ENCODE measurements at places on chromosomes 16 and 17. TPM values are rescaled to one million over a fixed set of nuclear protein-coding genes. Genes with fewer than 3 reads are reported as not detected.

DNA sequence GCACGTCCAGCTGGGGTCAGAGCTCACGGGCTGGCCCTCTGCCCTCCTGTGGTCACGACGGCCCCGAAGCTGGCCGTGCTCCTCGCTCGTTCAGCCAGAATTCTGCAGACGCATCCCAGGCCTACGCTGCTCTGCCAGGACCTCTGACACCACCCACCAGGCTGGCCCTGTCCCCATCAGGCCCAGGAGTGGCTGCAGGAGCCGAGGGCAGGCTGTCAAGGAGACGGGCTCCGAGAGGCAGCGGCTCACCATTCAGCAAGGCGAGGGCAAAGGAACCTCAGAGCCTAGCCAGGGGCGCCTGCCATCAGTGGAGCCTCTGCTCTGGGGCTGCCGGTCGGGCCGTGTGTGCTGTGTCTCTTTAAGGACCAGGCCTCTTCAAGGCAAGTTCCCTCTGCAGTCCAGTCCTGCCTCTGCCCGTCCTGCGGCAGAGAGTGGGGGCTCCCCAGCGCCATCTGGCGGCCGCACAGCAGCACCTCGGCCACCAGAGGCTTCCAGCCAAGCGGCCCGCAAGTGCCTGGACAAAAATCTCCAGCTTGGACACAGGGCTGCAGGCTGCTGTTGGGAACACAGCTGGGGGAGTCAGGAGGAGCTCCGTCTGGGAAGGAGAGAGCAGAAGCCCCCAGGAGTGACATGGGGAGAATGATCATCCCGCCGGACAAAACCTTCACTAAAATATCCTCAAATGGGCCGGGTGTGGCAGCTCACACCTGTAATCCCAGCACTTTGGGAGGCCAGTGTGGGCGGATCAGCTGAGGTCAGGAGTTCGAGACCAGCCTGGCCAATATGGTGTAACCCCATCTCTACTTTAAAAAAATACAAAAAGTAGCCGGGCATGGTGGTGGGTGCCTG, 7.4 kb upstream of the ABR start:
- DNase-seq, result no peak

DNA sequence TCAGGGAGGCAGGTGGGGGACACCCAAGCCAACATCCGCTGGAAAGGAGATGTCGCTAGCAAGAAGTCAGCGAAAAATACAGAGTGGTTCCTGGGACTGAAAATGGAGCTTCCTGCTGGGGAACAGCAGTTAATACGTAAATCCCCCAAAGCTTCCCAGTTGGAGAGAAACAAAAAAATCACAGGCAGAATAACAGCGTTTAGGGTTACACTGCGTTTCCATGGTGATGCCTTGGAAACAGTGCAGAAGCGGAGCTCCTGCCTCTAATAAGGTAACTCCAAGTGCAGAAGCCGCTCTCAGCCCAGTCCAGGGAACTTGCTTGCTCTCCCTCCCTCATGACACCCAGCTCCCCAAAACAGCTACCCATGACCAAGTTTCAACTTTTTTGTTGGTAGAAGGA, 73.4 kb downstream of the PLD6 start:
- peak; percentile 76 for DNase-seq

GRCh38 chr17:75271955-75272847, 1.2 kb upstream of the MIF4GD start:
- no peak for DNase-seq

GRCh38 chr17:76585649-76586593, at the start of gene ST6GALNAC2:
ST6GALNAC2 (minus strand) TSS chr17:76585860; CDS start chr17:76585808, 52 bp downstream.
- peak; percentile 58 for DNase-seq

DNA sequence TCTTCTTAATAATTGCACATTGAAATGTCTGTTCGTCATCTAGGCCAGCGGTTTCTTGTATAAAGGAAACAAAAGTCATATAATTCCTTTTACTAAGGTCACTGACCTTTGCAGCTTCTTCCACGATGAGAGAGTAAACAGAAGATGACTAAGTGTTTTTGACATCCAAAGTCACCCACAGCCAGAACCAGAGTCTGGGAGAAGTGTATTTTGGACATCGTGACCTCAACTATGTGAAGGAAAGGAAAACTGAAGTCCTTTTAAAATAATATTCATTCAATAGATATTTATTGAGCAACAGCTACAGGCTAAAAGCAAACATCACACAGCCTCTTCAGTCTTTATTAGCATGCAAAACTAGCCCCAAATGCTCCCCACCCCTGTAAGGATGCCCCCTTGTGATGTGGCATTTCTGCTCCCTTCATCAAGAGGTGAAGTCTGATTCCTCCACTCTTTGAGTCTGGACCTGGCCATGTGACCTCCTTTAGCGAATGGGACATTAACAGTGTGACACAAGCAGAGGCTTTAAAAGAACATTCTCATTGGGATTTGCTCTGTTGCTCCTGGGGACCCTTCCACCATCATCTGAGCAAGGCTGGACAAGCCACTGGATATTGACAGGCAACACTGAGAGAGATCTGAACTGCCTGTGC, 8.1 kb upstream of the PMP22 start:
- no peak for DNase-seq

DNA sequence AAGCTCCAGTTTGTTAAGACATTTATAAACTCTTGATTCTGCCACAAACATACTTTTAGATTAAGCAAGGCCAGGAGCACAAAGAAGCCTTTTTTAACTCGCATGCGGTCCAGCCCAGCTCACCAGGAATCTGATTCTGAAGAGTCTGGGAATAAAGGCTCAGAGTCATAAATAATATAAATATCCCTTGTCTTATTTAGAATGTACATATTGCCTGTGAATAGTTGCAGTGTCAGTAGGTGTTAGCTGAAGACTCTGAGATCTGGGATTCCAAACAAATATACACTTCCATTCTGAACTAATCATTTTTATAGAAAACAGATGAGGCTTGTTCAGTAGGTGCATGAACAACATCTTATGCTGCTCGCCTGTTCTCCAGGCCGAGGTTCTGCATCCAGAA, 59.1 kb upstream of the ELAC2 start:
- no peak for DNase-seq

DNA sequence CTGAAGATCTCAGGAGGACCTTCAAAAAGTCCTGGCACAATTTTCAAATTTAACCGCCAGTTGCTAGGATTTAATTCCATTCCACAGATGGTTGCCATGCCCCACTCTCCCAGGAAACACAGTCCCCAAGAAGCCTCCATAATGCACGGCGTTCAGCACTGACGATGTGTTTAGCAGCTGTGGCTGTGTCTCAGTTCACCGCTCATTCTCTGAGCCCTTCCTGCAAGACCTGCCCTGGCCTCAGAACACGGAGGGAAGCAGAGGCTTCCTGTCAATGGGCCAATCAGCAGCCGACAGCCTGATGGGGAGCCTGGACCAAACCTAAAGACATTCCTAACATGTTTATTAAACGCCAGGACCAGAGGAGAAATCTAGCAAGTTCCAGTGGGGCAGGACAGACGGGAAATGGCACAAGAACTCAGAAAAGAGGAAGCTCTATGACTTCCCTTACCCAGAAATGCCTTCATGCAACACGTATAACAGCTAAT, 4.9 kb downstream of the MYLK3 start:
- DNase-seq, result peak; percentile 11

DNA sequence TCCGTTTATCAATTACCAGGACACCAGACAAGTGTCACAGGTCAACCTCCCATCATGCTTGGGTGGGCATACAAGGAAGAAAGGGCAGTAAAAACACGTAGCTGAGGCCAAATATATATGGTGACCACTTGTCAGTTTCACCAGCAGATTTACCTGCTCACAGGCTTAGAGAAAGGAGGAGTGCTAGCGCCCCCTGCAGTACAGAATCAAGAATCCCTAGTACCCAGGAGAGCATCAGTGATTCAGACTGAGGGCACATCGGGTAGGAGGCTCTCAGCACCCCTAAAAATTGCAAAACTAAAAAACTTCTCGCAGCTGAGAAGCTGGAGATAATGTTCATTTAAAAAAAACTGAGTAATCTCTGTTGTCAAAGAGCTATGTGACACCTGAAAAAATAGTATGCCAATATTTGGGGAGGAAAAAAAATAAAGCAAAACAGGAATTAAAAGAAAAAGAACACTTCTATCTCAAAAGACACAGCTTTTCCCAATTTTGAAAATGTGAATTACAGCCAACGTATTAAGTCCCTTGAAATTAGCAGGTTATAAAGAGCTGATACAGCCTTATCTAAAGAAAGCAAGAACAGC, 21.2 kb upstream of the MON1B start:
- no peak for DNase-seq

DNA sequence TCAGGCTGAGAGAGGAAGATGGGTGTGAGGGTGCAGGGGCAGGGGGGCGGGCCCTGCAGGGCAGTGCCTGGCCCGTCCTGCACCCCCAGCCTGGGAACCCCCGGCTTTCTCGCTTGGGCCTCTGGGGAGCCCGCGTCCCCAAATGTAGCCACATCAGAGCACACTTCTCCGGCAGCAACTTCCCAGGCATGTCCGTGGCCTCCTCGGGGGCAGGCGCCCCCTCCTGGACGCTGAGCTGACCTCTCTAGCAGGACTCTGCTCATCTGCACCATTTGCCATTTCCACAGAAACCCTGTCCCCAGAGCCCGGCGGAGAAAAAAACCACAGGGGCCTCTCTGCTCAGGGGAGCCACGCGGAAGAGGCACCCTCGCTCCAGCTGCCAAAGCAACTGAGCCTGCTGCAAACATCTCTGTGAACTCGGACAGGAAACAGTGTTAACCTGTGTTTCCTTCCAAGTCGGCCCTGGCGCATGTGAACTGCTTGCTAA, 63.4 kb downstream of the KLHDC4 start:
- no peak for DNase-seq

DNA sequence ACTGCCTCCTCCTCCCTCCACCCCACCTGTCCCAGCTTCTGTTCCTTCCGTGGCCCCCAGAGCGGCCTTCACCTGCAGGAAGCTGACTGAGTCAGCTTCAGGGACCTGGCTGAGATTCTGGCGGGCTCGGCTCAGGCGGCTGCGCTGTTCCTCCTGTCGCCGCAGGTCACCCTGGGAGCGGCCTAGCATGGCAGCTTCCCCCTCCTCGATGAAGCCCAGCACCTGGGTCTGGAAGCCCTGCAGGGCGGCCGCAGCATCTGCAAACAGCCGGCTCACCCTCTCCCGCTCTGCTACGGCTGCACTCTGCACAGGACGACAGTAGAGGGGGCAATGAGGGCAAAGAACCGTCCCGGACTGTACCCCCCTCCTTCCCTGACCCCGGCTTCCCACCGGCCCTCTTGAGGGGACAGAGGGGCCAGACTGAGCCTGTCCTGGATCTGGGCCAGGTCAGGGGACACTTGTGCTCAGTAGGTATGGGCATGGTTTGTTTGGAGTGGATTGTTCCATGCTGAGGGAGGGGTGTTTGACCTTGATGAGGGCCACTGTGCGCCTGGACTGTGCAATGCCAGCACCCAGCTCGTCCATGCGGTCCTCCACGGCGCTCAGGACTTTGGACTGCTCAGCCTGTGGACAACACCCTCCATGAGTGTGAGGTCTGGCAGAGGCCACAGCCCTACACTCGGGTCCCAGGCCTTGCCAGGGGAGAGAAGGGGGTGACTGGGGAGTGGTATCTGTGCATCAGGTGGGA, 2.0 kb downstream of the TRIM47 start:
- no peak for DNase-seq

DNA sequence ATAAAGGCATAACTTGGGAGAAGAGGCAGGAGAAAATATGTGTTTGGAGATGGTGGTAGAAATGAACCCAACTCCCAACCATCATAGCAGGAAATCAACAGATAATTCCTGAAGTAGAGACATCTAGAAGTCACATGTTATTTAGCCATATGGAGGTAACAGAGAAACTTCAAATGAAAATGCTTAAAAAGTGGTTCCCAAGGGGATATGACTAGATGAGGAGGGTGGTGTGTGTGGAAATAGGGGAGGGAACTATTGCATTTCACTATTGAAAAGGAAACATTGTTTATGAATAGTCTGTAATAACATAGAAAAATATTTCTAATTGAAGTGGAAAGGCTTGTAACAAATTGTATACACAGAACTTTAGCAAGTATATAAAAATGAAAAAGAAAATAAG, 412.0 kb downstream of the SHISA9 start:
- DNase-seq, result no peak

- no peak for DNase-seq
Observed at GRCh38 chr16:4004206-4004605, 112.0 kb downstream of the ADCY9 start.

GRCh38 chr16:1036726-1037393, 35.7 kb upstream of the SSTR5 start:
- DNase-seq, result no peak

GRCh38 chr16:65984296-65984695, 382.2 kb upstream of the CDH5 start:
- no peak for DNase-seq

DNA sequence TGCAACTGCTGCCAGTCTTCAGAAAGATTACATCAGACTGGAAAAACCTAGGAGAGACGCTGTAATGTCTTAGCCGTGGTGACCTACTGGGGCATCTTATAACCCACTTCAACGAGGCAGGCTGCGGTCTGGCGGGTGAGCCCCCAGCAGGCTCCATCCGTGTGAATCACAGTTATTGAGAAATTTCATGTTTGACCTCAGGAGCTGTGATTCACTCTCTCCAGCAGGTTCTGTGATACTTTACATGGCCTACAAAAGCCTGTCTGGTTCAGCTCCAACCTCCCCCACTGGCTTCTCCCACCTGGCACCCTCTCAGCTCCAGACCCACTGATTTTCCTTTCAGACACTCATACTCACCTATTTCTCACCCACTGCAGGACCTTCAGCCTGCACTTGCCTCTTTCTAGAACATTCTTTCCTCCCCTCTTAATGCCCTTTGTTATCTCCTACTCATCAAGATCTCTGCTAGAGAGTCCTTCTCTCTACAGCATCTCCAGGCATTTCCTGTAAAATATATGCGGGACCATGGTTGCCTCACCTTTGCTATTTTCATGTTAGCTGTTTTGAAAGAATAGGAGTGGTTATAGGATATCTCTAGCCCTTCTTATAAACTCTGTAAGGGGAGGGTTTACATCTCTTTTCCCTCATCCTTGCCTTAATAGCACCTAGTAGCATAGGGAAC, 227.9 kb downstream of the MAF start:
- DNase-seq, result no peak

- DNase-seq, result peak; percentile 67
Observed at GRCh38 chr16:66604376-66605176, at the start of gene CMTM3. CMTM3 (plus strand) TSS chr16:66604704; CDS start chr16:66604806, 102 bp downstream.

DNA sequence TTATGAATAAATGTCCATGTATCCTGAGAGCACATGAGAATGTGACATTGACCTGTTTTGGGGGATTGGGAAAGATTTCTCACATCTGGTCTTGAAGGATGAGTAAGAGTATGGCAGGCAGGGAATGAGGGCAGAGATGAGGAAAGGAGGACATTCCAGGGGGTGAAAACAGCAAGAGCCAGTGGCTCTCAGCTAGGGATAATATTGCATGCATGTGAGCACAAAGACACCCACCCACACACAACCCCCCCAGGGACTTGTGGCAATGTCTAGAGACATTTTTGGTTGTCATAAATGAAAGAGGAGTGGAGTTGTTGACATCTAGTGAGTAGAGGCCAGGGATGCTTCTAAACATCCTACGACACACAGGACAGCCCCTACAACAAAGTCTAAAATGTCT, 6.0 kb downstream of the MYO1D start:
- DNase-seq, result no peak

The ADAD2 gene
- polyA plus RNA-seq, result not detected

The TBX6 gene
- polyA plus RNA-seq, result 1.1 TPM

The KRT31 gene
- polyA plus RNA-seq, result not detected

The ABI3 gene
- polyA plus RNA-seq, result 4.2 TPM

The GRAP gene
- polyA plus RNA-seq, result 3.7 TPM
